ENCODE measurements at places on chromosomes 6 and 20.

DNA sequence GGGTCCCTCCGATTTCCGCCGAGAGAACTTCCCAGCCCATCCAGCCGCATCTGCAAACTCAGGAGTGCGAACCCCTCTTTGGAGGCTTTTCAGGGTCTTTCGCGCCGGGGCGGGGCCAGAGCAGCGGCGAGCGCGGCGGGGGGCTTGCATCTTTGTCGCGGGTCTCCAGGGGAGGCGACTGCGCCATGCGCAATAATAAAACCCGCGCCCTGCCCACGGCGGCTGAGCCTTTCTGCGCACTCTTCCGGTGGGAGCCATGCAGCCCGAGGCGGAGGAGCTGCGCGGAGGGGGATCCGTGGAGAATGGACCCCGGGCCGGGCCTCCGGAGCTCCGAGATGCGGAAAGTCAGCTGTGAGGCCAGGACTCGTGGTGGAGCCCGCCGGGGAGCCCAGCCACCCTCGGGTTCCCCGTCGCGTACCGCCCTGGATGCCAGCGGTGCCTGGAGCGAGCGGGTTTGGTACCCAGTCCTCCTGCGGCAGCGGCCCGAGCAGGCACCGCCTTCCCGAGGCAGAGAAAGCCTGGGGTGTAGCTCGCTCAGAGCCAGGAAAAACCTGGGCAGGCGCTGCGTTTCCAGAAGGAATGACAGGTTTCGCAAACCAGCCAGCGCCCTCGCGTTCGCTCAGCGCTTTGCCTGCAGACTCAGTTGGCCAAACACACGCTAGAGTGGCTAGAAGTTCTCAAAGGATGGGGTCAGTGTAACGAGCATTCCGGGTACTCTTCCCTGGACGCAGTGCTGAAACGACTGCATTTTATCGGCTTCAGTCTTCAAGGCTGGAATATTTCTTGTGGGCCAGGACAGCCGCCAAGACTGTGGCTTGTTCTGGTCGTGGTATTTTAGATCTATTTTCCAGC, 1.2 kb downstream of the AKAP12 start:
- DNase-seq, result no peak

GRCh38 chr6:30767158-30767943, 23.0 kb upstream of the IER3 start:
- no peak for DNase-seq

- DNase-seq, result peak; percentile 3
Observed at GRCh38 chr20:37990571-37991151, 42.6 kb downstream of the TTI1 start.

- DNase-seq, result no peak
Observed at GRCh38 chr6:56370127-56370540, 122.8 kb upstream of the COL21A1 start.

- DNase-seq, result no peak
Observed at GRCh38 chr6:110250058-110250457, 69.8 kb downstream of the CDC40 start.

GRCh38 chr6:152993431-152993830, 9.1 kb downstream of the MTRF1L start:
- DNase-seq, result no peak

GRCh38 chr20:920311-920710, 4.2 kb upstream of the ANGPT4 start:
- no peak for DNase-seq
